ENCODE measurements at places on chromosomes 12 and 14.

GRCh38 chr12:2696136-2696535 lies 98.6 kb upstream of the FKBP4 start:
- no peak for DNase-seq

GRCh38 chr12:75011120-75011519 lies 198.5 kb downstream of the KCNC2 start:
- DNase-seq = no peak

- no peak for DNase-seq
These were observed 39.7 kb downstream of the FMNL3 start for GRCh38 chr12:49667325-49668090.

DNA sequence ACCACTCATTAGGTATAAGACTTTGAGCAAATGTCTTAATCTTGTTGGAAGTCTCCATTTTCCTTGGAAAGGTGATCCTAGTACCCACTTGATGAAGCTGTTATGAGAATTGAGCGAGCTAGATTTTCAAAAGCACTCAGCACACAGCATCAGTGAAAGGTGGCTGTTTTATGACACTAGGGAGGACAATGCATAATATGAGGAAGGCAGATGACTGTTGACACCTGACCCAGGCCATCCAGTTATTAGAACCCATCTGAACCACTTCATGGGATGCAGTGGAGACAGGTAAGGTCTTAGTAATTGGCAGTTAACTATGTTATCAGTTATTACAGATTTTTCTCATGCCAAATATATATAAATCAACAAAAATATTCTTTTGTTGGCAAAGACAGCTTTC lies 369.9 kb upstream of the PDE3A start:
- DNase-seq = no peak

- DNase-seq = no peak
These were observed 310.5 kb downstream of the ETNK1 start for GRCh38 chr12:22935501-22935900.

GRCh38 chr12:129160282-129160681 lies 307.0 kb downstream of the GLT1D1 start:
- DNase-seq = no peak

DNA sequence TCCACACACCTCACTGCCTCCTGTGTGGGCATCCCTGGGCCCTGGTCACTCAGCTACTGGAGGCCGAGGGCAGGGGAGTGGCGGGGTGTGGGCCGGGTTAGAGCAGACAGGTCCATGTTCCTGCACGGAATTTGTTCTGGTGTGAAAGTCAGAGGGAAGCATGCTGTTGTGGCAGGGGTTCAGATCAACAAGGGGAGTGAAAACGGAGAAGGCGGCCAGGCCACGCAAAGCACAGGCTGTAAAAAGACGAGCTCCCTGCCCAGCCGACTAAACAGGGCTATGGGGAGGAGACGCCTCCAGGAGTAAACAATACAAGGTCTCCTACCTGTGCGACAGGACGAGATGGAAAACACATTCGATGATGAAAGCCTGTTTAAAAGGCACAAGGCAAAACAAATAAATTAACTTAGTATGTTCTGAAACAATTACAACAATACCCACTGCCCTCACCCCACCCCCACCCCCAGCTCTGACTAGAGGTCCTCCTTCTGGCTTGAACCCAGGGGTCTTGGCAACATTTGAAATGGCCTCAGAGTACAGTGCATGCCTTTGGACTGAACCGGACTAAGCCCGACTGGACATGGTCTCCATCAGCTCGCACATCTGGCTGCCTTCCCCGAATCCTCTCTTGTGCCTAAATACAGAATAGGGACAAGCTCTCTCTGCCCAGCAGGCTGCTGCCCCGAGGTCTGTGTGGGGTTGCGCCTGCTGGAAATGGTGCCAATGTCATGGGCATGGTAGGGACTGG lies 274.9 kb upstream of the DIO3 start:
- no peak for DNase-seq

DNA sequence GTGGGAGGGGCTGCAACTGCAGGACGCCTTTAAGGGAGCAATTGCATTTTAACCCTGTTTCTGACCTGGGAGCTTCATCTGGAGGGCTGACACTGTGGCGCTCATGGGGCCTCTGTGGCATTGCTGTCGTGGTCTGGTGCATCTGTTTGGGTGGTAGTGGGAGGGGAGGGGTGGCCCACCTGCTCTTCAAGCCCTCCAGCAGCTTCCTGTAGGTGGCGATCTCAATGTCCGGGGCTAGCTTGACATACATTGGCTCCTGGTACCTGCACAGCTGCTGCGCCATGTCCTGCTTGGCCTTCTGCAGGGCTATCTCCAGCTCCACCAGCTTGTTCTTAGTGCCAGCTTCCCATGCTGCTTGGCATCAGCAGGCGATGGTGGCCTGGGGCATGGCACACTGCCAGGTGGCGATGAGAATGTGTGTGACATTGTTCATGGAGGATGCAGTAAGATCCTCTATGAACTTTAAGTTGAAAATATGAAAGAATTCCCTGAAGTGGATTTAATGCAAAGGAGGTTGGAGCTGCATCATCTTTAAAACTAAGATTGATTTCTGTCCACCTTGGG lies 7.7 kb upstream of the KRT82 start:
- DNase-seq = no peak

- DNase-seq = no peak
These were observed 54.7 kb downstream of the FGD4 start for GRCh38 chr12:32454075-32454474.

DNA sequence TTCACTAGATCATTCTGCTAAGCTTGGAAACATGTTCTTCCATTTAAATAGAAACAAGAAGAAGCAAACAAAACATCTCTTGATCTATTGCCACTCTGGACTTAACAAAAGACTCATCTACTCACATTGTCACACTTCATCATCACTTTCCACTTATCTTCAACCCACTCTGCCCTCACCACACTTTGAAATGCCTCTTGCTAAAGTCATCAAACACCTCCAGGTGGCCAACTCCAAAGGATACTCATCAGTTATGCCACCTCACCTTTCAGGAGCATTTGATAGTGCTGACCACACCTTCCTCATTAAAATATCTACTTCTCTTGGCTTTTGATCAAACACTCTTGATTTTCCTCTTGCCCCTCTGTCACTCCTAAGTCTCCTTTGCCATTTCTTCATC lies 7.2 kb downstream of the EFCAB11 start:
- no peak for DNase-seq

DNA sequence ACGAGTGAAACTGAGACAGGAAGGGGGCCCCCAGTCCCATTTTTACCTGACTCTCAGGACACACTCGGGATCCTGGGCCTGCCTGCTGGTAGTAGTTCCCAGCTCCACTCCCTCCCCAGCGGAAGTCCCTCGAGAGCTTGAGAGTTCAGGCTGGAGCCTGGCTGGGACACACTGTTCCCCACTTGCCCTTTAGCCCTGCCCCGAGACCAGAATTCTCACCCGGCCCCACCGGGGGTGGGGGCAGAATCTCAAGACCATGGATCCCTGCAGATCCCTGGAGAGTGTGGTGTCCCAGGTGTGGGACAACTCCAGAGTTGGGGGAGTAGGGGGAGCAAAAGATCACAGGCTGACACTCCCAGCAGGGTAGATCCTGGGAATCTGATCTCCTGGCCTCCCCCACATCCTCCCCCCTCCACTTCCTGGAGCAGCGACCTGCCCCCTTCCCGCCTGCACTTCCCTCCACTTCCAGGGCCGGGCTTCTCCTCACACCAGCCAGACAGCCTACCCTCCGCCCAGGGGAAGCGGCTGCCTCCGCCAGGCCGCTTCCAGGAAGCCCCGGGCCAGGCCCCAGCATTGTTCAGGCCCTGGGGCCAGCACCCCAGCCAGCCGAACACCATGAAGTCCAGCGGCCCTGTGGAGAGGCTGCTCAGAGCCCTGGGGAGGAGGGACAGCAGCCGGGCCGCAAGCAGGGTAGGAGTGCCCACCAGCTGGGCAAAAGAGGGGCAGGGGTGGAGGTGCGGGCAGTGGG lies at the start of gene TNS2:
TNS2 (plus strand) TSS at position 495 of the 748 bp plus-strand sequence; CDS start at position 616, 121 bp downstream.
- DNase-seq = no peak

- no peak for DNase-seq
These were observed 87.9 kb upstream of the BCL11B start for GRCh38 chr14:99359906-99360305.

- no peak for DNase-seq
These were observed 31.5 kb upstream of the SRP54 start for GRCh38 chr14:34951286-34951685.

DNA sequence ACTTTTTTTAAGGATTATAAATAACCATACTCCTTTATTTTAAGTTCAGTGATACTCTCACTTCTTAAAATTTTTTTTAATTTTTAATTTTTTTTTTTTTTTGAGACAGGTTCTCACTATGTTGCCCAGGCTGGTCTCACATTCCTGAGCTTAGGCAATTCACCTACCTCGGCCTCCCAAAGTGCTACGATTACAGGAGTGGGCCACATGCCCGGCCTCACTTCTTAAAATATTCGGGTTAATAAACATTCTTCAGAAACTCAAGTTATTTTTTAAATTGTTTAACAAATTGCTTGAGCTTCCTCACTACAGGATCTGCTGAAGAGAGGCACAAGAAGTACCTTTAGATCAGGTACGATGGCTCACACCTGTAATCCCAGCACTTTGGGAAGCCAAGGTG lies 4.3 kb upstream of the SRP54 start:
- DNase-seq = no peak

- no peak for DNase-seq
These were observed 7.5 kb downstream of the NTF3 start for GRCh38 chr12:5439371-5439771.

- no peak for DNase-seq
These were observed 88.7 kb downstream of the HECTD1 start for GRCh38 chr14:31118892-31119291.

- DNase-seq = no peak
These were observed 164.2 kb downstream of the NDUFA12 start for GRCh38 chr12:94839347-94839746.

GRCh38 chr12:31773223-31773750 lies 44.5 kb upstream of the AMN1 start:
- DNase-seq = no peak

GRCh38 chr12:100168562-100168961 lies 25.9 kb upstream of the BLTP3B start:
- no peak for DNase-seq

- no peak for DNase-seq
These were observed 7.8 kb downstream of the LHX5 start for GRCh38 chr12:113463746-113464451.

DNA sequence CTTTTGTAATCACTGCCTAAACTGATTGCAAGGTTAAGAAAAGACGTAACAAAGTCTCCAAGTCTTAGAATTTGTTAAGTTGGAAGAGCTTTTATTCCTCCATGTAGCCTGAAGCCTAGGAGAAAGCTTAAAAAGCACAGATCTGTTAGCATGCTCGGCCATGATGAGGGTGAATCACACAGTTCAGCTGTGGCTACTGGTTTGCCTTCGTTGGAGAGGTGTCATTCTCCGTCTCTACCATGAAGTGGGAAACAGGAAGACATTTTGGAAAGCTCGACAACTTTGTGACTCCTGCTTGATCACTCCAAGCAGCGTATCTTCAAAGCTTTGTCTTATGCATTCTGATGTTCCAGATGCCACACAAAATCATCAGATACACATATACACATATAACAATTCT lies 27.1 kb downstream of the DCP1B start:
- no peak for DNase-seq

All from esophagus squamous epithelium (tissue), 5 donors.